ENCODE measurements at places on chromosomes 7 and 10. TPM values are rescaled to one million over a fixed set of nuclear protein-coding genes. Genes with fewer than 3 reads are reported as not detected.

Gene CNNM1
- total RNA-seq = 0.08 TPM

Gene TDRD1
- 0.17 TPM for total RNA-seq

Gene ADARB2
- total RNA-seq = 0.59 TPM

Gene OR6V1
- total RNA-seq = not detected

Gene ADCYAP1R1
- total RNA-seq = 0.67 TPM

Gene TACR2
- not detected for total RNA-seq

Gene GTF2IRD2
- 10.7 TPM for total RNA-seq

Gene C10orf53
- not detected for total RNA-seq

Gene GPR141
- 1.4 TPM for total RNA-seq

Gene UCMA
- total RNA-seq = not detected

Gene OR2A42
- total RNA-seq = not detected

Gene NPSR1
- total RNA-seq = not detected

Gene TUBAL3
- not detected for total RNA-seq

Gene ARHGEF5
- 5.6 TPM for total RNA-seq

Gene RAPGEF5
- 16.4 TPM for total RNA-seq

Gene IFIT1B
- total RNA-seq = not detected

Gene PTCD1
- total RNA-seq = 4.3 TPM

Gene NXPH1
- not detected for total RNA-seq

Gene FOXI2
- under 0.01 TPM for total RNA-seq

Gene COBL
- total RNA-seq = 5.8 TPM

Gene TCAF2
- total RNA-seq = 2.3 TPM

Gene ABCB4
- 6.7 TPM for total RNA-seq

Gene CALHM3
- total RNA-seq = not detected

Gene VPS26A
- 21.4 TPM for total RNA-seq

Gene AASS
- total RNA-seq = 10.8 TPM

Gene LIPM
- total RNA-seq = not detected

Gene ERVW-1
- total RNA-seq = not detected

Gene PPIF
- 84.3 TPM for total RNA-seq

Gene HOXA5
- total RNA-seq = 2.1 TPM

Gene MAPK8
- 51.6 TPM for total RNA-seq

Gene HOXA4
- 0.28 TPM for total RNA-seq

Gene EPHA1
- total RNA-seq = 21.0 TPM

Gene TSPAN12
- 21.5 TPM for total RNA-seq

Data from liver (tissue), 10 donors.